ENCODE measurements at places on chromosomes 5 and 9.

- DNase-seq, result no peak
These were observed 510.1 kb upstream of the ADAMTS16 start for GRCh38 chr5:4630031-4630430.

DNA sequence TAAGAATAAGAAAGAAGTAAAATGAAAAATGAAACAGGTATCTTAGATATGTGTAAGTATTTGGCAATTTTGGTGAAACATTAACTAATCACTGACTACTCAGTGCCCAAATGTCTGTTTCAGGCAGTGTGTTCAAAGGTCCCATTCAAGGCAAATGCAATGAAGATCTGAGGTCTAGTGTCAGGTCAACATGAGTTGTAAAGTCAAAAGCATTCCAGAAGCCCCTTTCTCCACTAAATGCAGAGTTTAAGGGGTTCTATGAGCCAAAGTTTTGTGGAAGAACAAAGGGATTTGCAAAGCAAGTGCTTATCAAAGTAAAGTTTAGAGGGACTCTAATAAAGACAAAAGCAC, 71.0 kb upstream of the GPBP1 start:
- no peak for DNase-seq

DNA sequence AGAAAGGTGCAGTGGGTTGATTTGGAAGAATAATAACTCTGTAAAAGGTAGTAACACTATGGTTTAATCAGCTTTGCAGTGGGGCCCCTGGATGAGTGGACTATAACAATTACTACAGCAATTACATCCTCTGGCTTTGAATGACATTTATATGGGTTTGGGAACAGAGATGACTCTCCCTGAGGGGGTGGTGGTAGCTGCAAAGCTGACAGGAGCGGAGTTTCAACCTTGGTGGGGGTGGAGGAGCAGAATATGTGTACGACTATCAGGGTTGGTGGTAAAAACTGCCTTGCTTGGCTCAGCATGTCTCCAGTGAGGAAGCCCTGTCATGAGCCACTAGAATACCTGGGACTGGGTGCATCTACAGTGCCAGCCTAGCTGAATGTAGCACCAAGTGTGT, 28.3 kb upstream of the NR3C1 start:
- DNase-seq, result no peak

DNA sequence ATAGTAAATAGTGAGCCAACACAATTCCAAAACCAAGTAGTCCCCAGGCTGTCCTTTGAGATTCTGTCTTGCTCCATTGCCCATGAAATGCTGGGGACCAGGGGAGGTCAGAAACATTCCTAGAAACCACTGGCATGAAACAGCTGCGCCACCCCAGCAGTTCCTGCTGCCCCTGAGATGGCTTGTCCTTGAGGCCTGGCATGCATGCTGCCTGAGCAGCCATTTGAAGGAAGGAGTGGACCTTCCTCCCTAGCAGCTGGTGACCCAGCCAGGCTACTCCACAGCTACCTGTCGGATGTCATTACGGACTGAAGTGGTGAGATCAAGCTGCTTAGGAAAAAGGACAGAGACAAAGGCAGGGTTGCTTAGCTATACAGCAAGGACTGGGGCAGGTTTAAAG, 260.6 kb downstream of the DENND1A start:
- DNase-seq, result no peak

GRCh38 chr5:30343707-30344106, 849.8 kb upstream of the CDH6 start:
- no peak for DNase-seq

GRCh38 chr5:32428426-32428825, 16.1 kb downstream of the ZFR start:
- no peak for DNase-seq

DNA sequence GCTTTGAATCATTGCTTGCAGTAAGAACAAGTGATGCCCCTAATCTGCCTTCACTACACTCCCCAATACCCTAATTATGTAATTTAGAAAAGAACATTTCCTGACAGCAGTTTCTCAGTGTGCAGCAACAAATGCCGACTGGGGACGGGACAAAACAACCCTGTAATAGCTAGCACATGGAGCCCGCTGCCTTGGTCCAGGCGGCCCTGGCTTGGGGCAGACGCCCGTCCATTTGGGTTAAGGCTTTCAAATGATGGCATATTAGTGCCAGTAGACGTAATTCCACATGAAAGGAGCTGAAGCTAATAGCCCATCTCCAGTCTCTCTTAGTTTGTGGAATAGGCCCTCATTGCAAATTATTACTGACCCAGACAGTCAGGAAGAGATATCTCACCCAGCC, 150.6 kb upstream of the PITX1 start:
- no peak for DNase-seq

DNA sequence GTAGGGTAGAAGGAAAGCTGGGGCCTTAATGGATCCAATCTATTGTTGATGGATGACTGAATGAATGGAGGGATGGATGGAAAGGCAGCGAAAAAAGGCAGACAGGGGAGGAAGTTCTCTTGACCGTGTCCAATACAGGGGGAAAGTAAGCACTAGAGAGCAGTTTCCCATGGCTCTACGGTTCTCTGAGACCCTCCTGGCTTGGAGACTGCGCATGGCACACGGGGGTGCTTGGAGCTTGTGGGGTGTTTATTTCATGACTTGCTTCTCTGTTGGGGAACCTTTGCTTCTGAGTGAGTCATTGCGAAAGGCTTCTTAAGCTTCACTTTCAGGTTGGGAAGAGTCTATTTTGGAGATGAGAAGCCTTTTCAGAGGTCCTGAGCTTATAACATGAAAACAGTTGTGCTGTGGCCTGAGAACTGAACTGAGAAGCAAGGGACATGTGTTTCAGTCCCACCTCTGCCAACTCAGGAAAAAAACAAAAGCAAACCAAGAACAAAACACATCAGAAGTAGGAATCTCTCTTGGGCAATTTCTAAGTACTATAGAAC, 12.8 kb upstream of the TEX48 start:
- DNase-seq, result no peak

DNA sequence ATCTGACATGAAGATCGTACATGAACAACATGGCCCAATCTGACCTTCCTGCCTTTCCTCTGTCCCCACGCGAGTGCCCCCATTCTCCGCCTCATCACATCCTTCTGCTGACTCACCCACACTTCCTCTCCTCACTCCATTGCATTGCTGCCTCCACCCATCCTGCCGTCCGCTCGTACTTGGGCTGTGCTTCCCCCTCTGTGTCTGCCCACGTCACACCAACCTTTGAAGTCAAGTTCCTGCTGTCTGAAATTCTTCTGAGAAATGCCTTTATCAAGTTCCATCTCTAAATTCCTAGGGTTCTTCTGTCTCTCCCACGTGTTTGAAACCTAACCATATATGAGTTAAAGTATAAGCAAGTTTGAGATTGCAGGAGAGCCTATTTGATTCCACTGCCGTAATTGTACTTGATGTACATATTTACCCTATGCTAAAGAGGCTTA, 18.0 kb upstream of the STARD4 start:
- no peak for DNase-seq

DNA sequence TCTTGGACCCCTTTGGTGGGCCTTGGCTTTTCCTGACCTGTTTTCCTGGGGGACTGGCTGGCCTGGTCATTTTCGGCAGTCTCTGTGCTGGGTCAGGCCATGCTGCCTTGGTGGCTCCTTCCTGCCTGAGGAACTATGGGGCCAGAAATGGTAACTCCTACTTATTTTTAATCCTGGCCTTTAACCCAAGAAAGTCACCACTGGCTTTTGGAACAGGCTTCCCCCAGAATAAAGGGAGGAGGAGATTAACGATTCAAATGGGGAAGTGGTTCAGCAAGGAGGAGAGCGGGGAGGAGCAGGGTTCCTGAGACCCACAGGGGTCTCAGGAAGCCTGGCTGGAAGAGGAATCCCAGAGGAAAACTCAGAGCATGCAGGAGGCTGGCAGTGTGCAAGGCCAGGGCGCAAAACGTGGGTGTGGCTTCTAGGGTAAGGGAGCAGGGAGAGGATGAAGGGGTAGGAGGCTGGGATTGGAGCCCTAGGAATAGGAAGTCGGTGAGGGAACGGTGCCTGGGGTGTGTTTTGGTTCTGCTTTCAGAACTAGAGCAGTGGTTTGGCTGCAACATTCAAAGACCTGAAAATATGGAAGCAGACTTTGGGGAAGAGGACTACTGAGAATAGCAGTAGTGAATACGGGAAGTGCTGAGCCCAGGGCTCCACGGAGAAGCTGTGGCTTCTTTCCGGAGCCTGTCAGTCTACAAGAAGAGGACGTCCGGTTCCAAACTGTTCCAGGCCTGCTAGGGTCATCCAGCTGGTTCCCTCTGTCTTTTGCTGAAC, 271.1 kb upstream of the KLF4 start:
- no peak for DNase-seq

GRCh38 chr5:45491368-45491767, 204.8 kb downstream of the HCN1 start:
- no peak for DNase-seq

DNA sequence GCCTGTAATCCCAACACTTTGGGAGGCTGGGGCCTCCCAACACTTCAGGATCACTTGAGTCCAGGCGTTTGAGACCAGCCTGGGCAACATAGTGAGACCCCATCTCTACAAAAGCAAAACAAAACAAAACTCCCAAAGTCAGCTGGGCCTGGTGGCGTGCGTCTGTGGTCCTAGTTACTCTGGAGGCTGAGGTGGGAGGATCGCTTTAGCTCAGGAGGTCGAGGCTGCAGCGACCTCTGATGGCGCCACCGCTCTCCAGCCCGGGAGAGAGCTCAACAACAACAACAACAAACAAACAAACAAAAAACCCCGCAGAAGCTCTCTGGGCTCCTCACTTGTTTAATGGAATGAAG, 528 bp downstream of the ACOT12 start:
- no peak for DNase-seq

- DNase-seq, result no peak
These were observed 531.4 kb upstream of the RIOK2 start for GRCh38 chr5:97714424-97714823.

DNA sequence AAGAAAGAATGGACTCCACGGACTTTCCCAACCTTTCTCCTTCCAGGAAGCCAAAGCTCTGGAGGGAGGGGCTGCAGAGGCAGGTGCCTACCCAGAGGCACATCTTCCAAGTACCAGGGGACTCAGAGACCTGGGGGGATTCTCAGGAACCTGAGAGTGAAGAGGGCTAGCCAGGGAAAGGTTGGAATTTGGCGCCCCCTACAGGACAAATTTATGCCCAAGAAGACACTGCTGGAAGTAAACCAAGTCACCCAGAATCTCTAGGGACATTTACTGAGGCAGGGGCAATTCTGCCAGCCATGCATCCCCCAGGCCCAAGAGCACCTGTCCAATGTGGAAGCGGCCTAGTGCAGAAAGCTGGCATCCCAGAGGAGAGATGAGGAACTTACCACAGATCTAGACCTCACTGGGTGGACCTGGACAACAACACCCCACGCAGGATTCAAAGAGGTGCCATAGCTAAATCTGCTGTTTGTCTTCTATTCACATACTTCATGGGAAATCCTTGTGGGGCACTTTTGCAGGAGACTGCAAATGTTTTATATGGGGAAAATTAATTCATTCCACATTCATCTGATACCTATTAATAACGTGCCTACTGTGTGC, 25.9 kb upstream of the IDNK start:
- no peak for DNase-seq

DNA sequence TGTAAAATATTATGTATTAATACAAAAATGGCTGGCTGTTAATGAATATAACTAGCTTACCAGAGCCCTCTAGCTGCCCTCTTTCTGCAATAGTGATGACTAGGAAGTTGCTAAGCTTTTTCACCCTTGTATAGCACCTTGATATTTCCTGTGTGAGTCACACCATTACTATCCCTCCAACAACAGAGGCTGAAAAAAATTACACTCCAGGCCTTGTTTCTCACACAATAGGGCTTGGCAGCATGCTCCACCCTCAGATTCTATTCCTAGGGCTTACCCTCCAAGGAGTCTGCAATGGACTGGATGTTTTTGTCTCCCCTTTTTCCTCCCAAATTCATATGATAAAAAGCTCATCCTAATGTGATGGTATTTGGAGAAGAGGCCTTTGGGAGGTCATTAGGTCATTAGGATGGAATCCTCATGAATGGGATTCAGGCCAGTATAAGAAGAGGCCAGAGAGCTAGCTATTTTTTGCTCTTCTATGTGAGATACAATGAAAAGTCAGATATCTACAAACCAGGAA, 184.6 kb upstream of the MAP1B start:
- DNase-seq, result no peak

DNA sequence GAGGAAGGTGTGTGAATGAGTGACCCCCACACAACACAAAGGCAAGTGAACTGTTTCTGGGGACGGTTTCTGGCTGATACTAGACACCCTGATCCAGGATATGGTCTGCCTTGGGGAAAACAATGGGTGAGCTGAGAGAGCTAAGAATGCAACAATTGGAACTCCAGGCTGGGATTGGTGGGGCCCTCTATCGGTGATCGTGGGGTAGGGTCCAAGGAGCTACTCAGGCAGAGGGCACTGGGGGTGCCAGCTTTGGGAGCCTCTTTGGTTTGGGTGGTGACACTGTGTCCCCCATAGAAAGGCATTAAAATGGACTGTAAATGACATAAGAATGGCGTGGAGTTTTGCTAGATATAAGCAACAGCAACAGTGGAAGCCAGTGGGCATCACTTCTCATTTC, 439.1 kb downstream of the DMAC1 start:
- no peak for DNase-seq

- peak; percentile 51 for DNase-seq
These were observed at the start of gene LHFPL2 for GRCh38 chr5:78648359-78649210. TSS of gene LHFPL2 (minus strand) at chr5:78648772. CDS start at chr5:78510213, 138,559 bp downstream.

GRCh38 chr5:18010053-18010452, 375.8 kb downstream of the TAF11L14 start:
- DNase-seq, result no peak
